ENCODE measurements at places on chromosomes 13 and 19.

DNA sequence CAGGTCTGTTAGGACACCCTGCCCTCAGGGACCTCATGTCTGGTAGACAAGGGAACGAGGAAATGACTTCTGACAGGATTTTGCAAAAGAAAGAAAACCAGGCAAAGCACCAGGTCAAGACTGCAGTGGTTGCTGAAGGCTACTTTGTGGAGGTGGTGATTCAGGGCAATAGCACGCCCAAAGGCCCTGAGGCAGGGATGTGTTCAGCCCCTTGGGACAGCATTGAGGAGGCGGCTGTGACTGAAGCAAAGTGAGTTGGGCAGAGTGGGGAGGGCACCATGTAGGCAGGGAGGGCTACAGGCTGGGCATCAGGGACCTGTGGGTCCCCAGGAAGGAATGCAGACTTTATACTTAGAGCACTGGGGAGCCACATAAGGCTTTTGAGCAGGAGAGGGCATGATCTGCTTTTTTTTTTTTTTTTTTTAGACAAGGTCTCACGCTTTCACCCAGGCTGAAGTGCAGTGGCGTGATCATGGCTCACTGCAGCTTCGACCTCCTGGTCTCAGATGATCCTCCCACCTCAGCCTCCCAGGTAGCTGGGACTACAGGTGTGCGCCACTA, 10.8 kb upstream of the HOMER3 start:
- H3K36me3 ChIP-seq, result no peaks in the 10 kb centered on the region
- H3K27me3 ChIP-seq, result no peaks in the 10 kb centered on the region
- DNase-seq, result no peak
- no peaks in the 10 kb centered on the region for H3K4me1 ChIP-seq
- no peak overlapping the region for H3K27ac ChIP-seq

DNA sequence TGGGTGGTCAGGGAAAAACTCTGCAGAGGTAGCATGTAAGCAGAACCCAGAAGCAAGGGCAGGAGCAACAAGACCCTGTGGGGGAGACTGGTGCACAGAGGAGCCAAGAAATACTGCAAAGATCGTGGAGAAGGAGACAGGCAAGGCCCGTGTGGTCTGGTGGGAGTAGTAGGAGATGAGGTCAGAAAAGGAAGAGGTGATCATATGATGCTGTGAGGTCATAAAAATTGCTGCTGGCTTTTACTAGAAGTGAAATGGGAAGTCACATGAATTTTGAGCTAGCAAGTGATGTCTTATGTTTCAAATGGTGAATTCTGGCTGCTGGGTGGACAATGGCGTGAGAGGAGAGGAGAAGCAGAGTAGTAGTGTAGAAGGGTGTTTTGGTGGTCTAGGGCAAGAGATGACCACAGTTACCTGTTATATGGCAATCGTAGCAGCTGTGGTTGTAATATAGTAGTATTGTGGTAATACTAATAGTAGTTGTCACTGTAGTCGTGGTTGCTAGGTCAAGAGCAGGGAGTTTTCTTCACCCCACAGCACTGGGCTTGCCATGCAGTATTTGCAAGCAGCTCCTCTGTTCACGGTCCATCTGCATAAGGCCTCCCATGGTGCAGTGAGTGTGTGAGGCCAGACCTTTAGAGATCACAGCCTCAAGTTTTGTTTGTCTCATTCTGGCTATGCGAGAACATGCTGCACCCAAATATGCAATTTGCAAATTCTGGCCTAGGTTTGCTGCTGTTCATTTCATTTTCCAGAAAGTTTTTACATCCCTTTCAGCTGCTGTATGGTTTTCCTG, 205.0 kb downstream of the TSHZ3 start:
- H3K27me3 ChIP-seq, result no peaks in the 10 kb centered on the region
- no peak overlapping the region for H3K27ac ChIP-seq
- no peak for DNase-seq

GRCh38 chr13:30799356-30799824, 64.0 kb downstream of the ALOX5AP start:
- no peak overlapping the region for H3K27ac ChIP-seq
- no peaks in the 10 kb centered on the region for H3K27me3 ChIP-seq
- no peak overlapping the region for H3K4me3 ChIP-seq
- DNase-seq, result no peak
- H3K4me1 ChIP-seq, result peaks cover 21% of the 10 kb centered on the region

GRCh38 chr19:54478677-54479266, 5.7 kb upstream of the CDC42EP5 start:
- no peak for DNase-seq
- H3K27me3 ChIP-seq, result peaks cover 5% of the 10 kb centered on the region
- peaks cover 1% of the 10 kb centered on the region for H3K4me1 ChIP-seq
- no peaks in the 10 kb centered on the region for H3K36me3 ChIP-seq
- H3K4me3 ChIP-seq, result no peak overlapping the region

GRCh38 chr13:65605396-65605795, 1624.7 kb downstream of the PCDH9 start:
- no peak for DNase-seq
- no peaks in the 10 kb centered on the region for H3K4me1 ChIP-seq
- no peaks in the 10 kb centered on the region for H3K27me3 ChIP-seq
- H3K4me3 ChIP-seq, result no peak overlapping the region
- H3K36me3 ChIP-seq, result no peaks in the 10 kb centered on the region
- H3K27ac ChIP-seq, result no peak overlapping the region

DNA sequence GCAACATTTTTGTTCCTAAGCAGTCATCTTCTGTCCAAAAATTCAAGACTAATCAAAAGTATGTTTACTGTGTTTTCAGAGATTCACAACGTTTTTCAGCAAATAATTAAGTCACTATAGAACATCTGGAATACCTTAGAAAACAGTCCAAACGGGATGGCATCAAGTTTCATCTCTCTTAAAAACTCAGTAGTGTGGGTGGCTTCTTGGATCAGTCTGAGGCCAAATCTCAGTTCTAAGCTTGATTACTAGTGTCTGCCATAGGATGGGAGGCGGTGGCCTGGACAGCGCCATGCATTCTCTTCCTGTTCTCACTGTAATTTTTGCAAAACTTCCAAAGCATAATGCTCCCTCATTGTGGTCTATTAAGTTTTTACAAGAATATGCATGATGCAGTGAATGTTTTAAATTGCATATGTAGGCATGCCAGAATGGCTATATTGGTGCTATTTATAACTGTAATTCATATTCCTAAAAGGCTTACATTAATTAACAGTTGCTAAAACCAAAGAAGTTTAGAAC, 37.1 kb downstream of the ANKRD10 start:
- peaks cover 12% of the 10 kb centered on the region for H3K4me1 ChIP-seq
- no peak overlapping the region for H3K4me3 ChIP-seq
- H3K27ac ChIP-seq, result no peak overlapping the region
- no peaks in the 10 kb centered on the region for H3K36me3 ChIP-seq

- no peak for DNase-seq
- no peaks in the 10 kb centered on the region for H3K36me3 ChIP-seq
- peaks cover 26% of the 10 kb centered on the region for H3K27me3 ChIP-seq
Observed at GRCh38 chr19:28793391-28794168, 419.4 kb downstream of the UQCRFS1 start.

GRCh38 chr19:42421591-42422031, 5.6 kb downstream of the LIPE start:
- no peak overlapping the region for H3K27ac ChIP-seq
- H3K36me3 ChIP-seq, result no peaks in the 10 kb centered on the region
- peaks cover 24% of the 10 kb centered on the region for H3K4me1 ChIP-seq
- H3K27me3 ChIP-seq, result peaks cover 18% of the 10 kb centered on the region
- DNase-seq, result no peak
- no peak overlapping the region for H3K4me3 ChIP-seq

GRCh38 chr19:11027381-11027780, 61.9 kb upstream of the LDLR start:
- H3K27me3 ChIP-seq, result no peaks in the 10 kb centered on the region
- H3K27ac ChIP-seq, result no peak overlapping the region
- no peaks in the 10 kb centered on the region for H3K4me1 ChIP-seq
- H3K36me3 ChIP-seq, result peaks cover 96% of the 10 kb centered on the region
- DNase-seq, result no peak

DNA sequence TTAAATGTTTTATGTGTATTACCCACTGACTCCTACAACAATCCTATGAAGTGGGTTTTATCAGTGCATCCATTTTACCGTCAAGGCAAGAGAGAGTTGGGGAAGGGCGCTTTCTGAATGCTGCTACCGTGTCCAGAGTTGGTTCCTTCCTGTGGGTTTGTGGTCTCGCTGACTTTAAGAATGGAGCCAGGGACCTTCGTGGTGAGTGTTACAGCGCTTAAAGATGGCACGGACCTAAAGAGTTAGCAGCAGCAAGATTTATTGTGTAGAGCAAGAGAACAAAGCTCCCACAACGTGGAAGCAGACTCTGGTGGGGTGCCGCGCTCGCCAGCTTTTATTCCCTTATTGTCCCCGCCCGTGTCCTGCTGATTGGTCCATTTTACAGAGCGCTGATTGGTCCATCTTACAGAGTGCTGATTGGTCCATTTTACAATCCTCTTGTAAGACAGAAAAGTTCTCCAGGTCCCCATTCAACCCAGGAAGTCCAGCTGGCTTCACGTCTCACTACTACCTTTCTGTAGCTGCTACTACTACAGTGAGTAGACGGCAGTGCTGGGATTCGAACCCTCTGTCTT, 6.1 kb downstream of the OSCAR start:
- no peak for DNase-seq
- no peak overlapping the region for H3K27ac ChIP-seq
- peaks cover 5% of the 10 kb centered on the region for H3K4me1 ChIP-seq
- H3K4me3 ChIP-seq, result no peak overlapping the region

GRCh38 chr19:10533646-10534386, 9.9 kb upstream of the ATG4D start:
- peaks cover 5% of the 10 kb centered on the region for H3K27me3 ChIP-seq
- H3K4me1 ChIP-seq, result no peaks in the 10 kb centered on the region
- DNase-seq, result no peak
- H3K27ac ChIP-seq, result no peak overlapping the region
- H3K4me3 ChIP-seq, result no peak overlapping the region
- no peaks in the 10 kb centered on the region for H3K36me3 ChIP-seq

DNA sequence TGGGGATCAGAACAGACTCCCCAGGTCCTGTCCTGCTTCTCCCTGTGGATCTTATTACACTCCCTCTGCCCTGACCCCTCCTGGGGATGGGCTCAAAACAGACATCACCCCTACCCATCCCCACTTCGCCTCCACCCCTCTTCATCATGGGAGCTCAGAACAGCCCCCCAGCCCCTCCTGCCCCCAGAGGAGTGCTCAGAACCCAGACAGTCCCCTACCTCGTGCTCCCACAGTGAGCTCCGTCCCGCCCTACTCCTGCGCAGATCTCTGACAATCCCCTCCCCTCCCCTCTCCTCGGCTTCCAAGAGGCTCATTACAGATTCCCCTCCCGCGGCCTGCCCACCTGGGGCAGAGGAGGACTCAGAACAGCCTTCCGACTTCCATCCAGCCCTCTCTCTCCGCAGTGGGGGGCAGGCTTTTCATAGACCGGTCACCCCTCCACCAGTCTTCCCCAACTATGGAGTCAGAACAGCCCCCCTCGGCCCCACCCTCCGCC, 6.1 kb downstream of the NXNL1 start:
- H3K27ac ChIP-seq, result no peak overlapping the region
- no peaks in the 10 kb centered on the region for H3K36me3 ChIP-seq
- H3K4me1 ChIP-seq, result no peaks in the 10 kb centered on the region
- peaks cover 57% of the 10 kb centered on the region for H3K27me3 ChIP-seq

- no peak overlapping the region for H3K27ac ChIP-seq
- no peaks in the 10 kb centered on the region for H3K4me1 ChIP-seq
- H3K27me3 ChIP-seq, result no peaks in the 10 kb centered on the region
- no peak overlapping the region for H3K4me3 ChIP-seq
Observed at GRCh38 chr13:98803111-98803561, 50.7 kb upstream of the SLC15A1 start.

DNA sequence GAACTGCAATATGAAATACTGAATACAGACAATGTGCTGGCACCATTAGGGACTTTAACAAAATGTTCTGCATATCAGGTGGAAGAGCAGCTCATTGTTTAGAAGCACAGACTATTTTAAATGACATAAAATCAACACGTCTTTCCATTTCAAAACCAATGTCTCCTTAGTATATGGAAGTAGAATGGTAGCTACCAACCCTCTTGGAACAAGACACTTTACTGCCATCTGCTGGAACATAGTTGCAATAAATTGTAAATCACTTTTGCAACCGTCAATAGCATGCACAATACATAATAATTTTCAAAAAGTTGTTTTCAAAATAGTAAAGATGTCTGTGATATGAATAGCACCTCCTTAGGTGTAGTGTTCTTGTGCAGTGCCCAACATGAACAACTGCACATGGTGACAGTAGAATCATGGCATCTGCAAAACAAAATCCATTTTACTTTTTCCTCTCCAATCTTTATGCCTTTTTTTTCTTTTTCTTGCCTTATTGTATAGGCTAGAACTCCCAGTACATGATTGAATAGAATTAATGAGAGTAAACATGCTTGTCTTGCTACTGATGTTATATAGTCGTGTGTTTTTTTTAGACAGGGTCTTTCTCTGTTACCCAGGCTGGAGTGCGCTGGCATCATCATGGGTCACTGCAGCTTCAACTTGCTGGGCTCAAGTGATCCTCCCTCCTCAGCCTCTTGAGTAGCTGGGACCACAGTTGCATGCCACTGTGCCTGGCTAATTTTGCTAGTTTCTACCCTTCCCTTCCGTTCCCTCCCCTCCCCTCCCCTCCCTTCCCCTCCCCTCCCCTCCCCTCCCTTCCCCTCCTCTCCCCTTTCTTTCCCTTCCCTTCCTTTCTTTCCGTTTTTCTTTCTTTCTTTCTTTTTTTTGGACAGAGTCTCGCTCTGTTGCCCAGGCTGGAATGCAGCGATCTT, 7.8 kb upstream of the LYPD5 start:
- H3K4me1 ChIP-seq, result no peaks in the 10 kb centered on the region
- no peaks in the 10 kb centered on the region for H3K36me3 ChIP-seq
- no peak for DNase-seq
- no peak overlapping the region for H3K27ac ChIP-seq
- H3K27me3 ChIP-seq, result no peaks in the 10 kb centered on the region

DNA sequence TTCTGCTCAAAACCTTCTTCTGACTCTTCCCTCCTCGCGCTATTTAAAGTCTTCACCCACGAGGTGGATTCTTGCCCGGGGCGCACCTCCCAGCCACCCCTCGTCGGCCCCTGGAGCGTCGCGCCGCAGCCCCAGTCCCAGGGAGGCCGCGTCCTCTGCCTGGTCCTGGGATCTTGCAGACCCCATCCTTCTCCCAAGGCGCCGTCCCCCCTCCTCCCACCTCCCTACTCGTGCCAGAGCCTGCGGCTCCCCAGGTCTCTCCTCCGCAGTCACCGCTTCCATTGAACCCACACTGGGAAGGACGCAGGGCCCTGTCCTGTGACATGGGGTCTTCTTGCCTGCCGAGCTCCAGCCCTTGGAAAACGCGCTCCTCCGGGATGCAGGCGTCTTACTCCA, 486 bp downstream of the ZNF808 start:
- no peaks in the 10 kb centered on the region for H3K36me3 ChIP-seq
- peak overlapping the region; percentile 80 for H3K4me3 ChIP-seq
- peak; percentile 66 for DNase-seq
- peaks cover 7% of the 10 kb centered on the region for H3K4me1 ChIP-seq
- peak overlapping the region; percentile 95 for H3K27ac ChIP-seq
- no peaks in the 10 kb centered on the region for H3K27me3 ChIP-seq

GRCh38 chr19:15124572-15125231, 17.5 kb downstream of the SYDE1 start:
- H3K4me3 ChIP-seq, result peak overlapping the region; percentile 85
- peaks cover 27% of the 10 kb centered on the region for H3K36me3 ChIP-seq
- no peak for DNase-seq
- peaks cover 10% of the 10 kb centered on the region for H3K4me1 ChIP-seq
- peak overlapping the region; percentile 91 for H3K27ac ChIP-seq

- peaks cover 4% of the 10 kb centered on the region for H3K36me3 ChIP-seq
- H3K4me1 ChIP-seq, result peaks cover 12% of the 10 kb centered on the region
Observed at GRCh38 chr13:46648166-46648607, 95.2 kb downstream of the LRCH1 start.

- H3K36me3 ChIP-seq, result peaks cover 25% of the 10 kb centered on the region
- no peaks in the 10 kb centered on the region for H3K27me3 ChIP-seq
- DNase-seq, result no peak
Observed at GRCh38 chr13:29522044-29522685, 73.3 kb downstream of the SLC7A1 start.
